ENCODE measurements at places on chromosomes 3 and 15. TPM values are rescaled to one million over a fixed set of nuclear protein-coding genes. Genes with fewer than 3 reads are reported as not detected.

DNA sequence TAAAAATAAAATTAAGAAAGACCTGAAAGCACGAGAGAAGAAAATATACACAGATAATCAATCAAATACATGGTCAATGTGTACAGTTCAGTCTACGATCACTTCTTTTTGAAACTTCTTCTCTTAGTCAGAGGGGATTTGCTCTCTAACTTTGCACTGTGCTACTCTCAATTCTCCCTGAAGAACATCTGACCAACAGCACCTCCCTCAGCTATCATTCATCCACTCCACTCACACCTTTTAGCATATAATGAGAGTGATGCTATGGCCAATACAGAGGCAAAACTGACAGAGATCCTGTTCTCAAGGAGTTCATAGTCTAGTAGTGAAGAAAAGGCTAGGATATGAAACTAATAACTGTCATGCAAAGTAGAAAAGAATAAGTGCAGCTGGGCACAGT lies 45.9 kb downstream of the P3H2 start:
- no peak for DNase-seq

GRCh38 chr15:62068071-62068809 lies 1.5 kb downstream of the C2CD4A start:
- peak; percentile 22 for DNase-seq

DNA sequence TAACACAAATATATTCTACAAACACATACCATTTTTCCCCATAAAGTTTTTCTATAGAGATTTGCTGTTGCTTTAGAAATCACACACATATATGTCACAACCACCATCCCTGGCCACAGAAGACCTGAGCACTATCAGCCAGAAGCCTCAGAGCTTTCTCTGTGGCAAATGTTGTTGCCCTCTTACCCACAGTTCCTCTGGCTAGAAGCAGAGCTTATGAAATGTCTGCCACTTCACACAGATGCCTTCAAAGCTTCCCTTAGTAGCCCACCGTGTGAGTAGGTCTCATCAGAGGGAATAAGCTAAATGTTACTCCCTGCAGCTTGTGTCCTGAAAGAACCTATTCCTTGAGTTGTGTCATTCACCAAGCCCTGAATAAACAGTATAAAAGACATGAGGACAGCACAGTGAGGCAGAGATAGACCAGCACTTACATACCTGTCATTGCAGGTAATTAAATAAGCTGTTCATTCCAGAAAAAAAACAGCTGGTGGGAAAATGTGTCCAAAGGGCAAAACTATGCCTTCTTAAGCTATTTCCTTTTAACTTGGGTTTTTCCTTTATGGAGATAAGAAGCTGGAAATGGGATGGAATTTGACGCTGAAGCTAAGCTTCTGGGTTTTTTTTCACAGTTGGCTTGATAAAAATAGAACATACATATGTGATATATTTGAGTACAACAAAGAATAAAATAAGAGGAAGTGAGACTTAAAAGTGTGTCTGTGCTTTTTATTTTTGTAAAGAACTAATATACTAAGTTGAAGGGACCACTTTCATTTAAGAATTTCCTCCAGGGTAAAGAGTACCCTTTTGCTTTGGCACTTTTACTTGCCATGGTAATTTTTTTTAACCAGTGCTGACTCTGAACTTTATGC lies 391.4 kb downstream of the KCNH8 start:
- no peak for DNase-seq

- DNase-seq = no peak
These were observed 308.5 kb downstream of the ROBO2 start for GRCh38 chr3:77348244-77348855.

- no peak for DNase-seq
These were observed 39.2 kb downstream of the EPHB3 start for GRCh38 chr3:184600685-184601377.

Gene KIF23
- total RNA-seq = 68.8 TPM

Gene KLF15
- 0.89 TPM for total RNA-seq

Gene HYKK
- total RNA-seq = 3.4 TPM

Data from activated naive CD4-positive, alpha-beta T cell treated with anti-CD3 and anti-CD28 coated beads for 36 hours (primary cell).